ENCODE measurements at places on chromosomes 11 and 22.

GRCh38 chr11:126624506-126624905, 269.0 kb downstream of the ST3GAL4 start:
- DNase-seq = no peak

- no peak for DNase-seq
Measured at GRCh38 chr11:35197292-35197691, 58.3 kb downstream of the CD44 start.

- DNase-seq = no peak
Measured at GRCh38 chr11:118153516-118153915, 893 bp upstream of the SCN4B start.

- no peak for DNase-seq
Measured at GRCh38 chr11:61577383-61578118, 3.3 kb downstream of the SYT7 start.

GRCh38 chr11:32902089-32902665, 9.6 kb downstream of the QSER1 start:
- no peak for DNase-seq

GRCh38 chr11:70128435-70128906, 50.4 kb downstream of the ANO1 start:
- peak; percentile 39 for DNase-seq

DNA sequence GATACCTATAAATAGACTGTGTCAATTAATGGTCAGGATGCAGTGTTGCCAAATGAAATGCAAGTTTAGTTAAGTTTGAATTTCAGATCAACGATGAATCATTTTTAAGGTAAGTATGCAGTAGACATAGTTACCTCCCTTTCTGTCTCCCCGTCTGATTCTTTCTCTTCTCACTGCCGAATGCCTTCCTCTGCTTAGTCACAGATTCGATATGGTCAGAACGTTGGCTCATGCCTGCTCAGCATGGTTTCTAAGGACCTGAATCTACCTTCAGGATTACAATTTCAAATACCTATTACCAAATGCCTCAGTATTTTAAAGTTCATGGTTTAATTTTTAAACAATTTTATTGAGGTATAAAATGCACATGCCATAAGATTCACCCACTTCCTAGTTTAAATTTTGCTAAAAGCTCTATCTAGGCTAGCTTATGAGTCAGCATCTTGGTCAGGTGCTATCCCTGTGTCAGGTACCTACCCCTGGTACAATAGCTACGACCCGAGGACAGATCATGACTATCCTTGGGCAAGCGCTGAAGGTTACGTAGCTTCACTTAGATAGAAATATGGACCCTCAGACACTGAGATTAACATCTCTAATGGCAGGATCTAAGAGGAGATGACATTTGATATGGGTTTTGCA, 78.2 kb upstream of the SPON1 start:
- no peak for DNase-seq

GRCh38 chr22:26460202-26460601, 23.4 kb downstream of the HPS4 start:
- DNase-seq = no peak

DNA sequence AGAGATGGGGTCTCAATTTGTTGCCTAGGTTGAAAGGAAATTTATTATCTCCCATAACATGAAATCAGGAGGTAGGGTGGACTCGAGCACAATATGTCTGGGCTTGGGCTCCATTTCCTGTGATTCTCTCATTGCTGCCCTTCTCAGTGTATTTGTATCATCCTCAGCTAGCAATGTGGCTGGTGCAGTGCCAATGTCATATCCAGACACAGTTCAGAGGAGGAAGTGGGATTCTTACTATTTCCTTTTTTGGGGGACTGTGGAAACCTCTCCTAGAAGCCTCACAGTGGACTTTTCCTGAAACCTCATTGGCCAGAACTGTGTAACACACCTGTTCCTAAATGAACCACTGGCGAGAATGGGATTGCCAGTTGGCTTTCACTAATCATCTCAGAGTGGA, 21.0 kb upstream of the SWAP70 start:
- no peak for DNase-seq

DNA sequence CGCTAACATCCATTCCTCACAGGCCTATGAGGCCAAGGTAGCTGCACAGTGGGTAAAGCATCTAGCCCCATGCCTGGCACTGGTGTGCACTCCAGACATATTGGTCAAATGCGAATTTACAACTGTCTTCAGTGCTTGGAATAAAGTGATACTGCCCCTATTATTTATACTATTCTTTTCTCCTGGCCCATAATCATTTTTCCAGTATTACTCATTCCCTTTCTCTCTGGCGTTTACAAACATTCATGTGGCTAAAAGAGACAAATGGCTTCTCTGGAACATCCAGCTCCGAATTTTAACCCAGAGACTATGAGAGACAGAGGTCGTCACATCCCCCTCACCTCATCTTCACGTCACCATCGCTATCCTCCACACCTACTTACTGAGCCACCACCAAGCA, 87.2 kb upstream of the PITPNB start:
- DNase-seq = peak; percentile 40

DNA sequence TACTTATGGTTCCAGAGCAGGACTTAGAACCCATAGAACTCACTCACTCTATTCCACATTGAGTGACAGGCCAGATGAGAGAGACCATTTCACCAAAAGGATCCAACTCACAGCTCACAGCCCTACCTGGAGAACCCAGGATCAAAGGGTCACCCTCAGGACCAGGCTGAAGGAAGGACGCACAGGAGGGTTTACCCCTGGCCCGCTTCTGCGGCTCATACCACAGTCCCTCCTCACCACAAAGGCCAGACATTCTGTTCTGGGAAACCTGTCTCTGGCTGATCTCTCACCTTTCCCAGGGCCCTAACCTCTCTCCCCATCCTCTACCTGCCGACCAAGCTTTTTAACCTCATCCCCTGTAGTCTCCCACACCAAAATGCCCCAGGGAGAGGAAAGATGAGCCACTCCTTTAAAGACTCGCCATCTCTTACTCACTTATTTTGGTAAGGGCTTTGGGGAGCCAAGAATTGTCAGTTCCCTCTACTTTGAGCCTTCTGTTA, 4.7 kb downstream of the FOSL1 start:
- DNase-seq = no peak

DNA sequence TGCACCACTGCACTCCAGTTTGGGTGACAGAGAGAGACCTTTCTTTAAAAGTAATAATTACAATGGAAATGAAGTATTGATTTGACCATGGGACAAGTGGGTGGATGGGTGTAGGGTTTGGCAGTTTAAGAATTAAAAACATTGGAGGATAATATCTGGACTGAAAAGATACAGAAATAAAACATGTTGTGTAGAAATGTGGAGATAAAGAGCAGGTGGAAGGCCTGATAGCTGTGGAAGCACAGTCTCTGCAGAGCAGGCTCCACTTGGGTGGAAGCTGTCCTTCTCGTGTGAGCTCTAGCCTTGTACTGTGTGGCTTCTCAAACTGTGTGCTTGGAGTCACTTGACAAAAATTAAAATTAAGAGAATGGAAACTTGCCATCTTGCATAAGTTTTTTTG, 25.6 kb downstream of the APLP2 start:
- no peak for DNase-seq

DNA sequence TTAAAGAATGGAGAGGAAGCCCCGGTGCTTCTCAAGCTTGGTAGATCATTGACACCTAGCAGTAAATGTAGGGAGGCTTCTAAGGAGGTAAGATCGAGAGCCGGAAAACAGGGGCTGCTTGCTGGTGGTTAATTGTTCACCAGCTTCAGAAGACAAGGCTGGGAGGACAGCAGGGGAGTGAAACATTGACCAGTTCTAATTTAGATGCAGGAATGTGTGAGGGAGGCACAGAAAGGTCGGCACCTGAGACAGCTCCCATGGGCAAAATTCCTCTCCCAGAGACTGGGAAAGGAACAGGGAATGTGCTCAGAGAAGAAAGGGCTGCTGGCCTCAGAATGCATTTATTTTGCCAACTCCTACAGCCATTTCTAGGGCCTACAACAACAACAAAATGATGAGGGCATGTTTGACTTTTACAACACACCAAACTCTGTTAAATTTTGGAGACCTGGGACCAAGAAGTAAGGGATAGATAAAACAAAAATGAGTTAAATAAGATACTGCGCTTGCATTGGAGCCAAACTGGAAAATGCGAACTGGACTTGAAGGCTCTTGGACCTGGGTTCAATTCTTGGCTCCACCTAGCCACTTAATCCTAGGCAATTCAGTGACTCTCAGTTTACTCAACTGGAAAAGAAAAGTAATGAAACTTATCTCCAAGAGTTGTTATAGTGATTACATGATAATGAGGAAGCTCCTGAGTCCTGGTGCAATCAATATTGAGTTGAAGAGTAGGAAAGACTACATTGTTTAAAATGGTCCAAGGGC, 31.0 kb downstream of the FZD4 start:
- peak; percentile 36 for DNase-seq

GRCh38 chr11:132858223-132858622, 674.1 kb downstream of the OPCML start:
- peak; percentile 44 for DNase-seq

DNA sequence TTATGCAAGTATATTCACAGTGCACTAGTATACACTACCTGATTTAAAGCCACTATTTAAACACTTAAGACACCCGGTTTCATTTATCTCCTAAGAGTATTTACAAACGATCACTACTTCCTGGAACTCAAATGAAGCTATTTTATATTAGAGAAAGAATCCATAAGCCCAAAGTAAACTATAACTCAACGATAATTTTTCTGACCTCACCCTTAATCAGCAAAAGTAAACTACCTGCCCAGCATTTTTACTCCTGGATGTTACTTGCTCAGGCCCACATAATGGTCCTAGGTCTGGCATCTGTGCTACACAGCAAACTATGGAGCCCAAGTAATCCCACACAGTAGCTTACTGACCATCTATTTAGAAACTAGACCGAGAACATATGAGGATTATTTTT, 33.4 kb downstream of the TSG101 start:
- DNase-seq = no peak

GRCh38 chr11:102709201-102709945, 3.8 kb upstream of the MMP27 start:
- DNase-seq = peak; percentile 7

GRCh38 chr22:23284504-23285033, 104.3 kb downstream of the BCR start:
- no peak for DNase-seq

DNA sequence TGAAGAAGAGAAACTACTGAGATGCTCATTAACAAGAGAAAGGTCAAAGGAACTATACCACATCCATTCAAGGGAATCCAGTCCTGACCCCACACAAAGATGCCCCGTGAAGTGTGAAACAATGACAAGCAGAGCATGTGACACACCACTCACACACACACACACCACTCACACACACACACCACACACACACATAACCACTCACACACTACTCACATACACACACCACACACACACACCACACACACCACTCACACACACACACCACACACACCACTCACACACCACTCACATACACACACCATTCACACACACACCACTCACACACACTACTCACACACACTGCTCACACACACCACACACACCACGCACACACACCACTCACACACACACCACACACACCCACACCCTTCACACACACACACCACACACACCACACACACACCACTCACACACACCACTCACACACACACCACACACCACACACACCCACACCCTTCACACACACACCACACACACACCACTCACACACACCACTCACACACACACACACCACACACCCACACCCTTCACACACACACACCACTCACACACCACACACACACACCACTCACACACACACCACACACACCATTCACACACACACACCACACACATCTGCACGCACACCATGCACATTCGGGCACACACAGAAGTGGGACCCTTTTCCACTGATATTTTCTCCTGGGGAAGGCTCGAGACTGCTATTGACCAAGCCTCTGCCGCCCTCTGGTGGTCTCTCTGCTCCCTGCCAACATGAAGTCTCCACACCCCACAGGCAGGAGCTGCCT, 32.0 kb upstream of the COMT start:
- peak; percentile 80 for DNase-seq

DNA sequence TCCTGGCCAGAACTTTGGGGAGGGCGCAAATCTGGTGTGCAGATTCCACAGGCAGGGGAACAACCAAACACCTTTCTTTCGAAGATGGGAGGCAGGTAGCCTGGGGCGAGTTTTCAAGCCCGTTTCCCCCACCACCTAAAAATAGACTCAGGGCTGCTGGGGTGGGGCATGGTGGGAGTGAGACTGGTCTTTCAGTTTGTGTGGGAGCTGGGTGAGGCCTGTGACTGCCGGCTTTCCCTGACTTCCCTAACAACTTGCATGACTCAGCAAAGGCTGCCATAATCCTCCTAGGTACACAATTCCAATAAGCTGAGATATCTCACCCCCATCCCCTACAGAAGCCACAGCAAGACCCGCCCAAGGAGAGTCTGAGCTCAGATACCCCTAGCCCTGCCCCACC, 4.3 kb upstream of the OR5B12 start:
- DNase-seq = no peak

DNA sequence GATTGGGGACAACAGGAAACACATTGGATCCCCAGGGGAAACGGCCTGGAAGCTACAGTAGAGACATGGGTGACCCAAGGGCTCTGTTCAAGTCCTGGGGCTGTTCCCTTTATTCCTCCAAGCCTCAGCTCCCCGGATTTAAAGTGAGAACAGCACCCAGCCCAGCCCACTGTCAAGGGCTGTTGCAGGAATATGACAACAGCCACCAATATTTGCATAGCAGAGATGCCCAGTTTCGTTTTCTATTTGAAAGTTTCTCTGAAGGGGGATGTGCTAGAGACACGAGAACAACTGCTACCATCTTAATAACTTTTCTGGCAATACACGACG, 81.1 kb upstream of the WNT7B start:
- DNase-seq = peak; percentile 85

DNA sequence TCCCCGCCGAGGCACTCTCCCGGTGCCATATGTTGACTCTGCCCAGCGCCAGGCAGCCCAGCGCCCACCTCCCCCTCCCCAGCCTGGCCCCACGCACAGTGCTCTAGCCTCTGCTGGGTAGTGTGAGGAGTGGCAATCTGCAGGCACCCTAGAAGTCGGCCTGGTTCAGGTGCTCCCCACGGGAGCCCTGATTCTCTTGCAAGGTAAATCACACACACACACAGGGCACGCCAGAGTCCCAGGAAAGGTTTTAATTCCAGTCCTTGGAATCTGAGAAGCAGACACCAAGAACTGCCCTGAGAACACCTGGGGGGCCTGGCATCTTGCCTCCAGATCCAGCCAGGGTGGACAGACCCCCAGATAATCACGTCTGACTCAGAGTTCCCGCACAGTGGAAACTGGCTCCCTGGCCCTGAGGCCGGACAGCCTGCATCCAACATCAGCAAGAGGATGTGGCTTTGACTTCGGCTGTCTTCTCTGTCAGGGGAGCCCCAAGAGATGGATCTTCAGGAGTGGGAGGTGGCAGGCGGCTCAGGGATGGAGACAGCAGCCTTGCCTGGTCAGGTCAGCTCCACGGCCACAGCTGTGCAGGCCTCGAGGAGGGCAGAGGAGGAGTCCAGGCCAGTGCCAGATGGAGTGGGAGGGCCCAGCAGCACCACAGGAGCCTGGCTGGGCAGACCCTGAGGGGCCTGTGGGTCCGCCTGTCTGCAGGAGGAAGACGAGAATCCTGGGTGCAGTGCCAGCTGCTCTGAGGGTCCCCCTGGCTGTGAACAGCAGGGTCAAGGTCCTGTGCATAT, 1.1 kb upstream of the RIN1 start:
- peak; percentile 41 for DNase-seq
